ENCODE measurements at places on chromosomes 12 and 14.

- no peak for DNase-seq
These were observed 302.4 kb upstream of the SFSWAP start for GRCh38 chr12:131408484-131408883.

GRCh38 chr14:39991041-39991440 lies 558.8 kb upstream of the FBXO33 start:
- DNase-seq, result no peak

DNA sequence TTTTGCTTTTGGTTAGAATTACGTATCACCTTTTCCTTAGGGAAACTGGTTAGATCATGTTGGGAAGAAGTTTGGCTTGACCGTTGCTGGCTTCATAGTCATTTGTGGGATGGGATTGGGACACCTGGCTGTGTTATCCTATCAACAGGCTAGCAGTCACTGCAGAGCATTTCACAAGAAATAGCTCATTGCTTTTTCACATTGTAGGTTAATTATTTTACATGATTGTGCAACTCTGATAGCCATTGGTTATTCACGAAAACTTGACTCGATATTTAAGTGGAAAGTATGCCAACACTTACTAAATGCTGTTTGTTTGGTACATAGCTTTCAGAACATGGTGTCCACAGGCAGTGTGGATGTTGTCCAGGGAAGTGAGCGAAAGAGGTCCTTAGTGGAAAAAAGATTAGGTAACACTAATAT lies 89.4 kb downstream of the NKX2-1 start:
- no peak for DNase-seq

GRCh38 chr12:12797794-12798152 lies 12.3 kb downstream of the APOLD1 start:
- DNase-seq, result no peak

DNA sequence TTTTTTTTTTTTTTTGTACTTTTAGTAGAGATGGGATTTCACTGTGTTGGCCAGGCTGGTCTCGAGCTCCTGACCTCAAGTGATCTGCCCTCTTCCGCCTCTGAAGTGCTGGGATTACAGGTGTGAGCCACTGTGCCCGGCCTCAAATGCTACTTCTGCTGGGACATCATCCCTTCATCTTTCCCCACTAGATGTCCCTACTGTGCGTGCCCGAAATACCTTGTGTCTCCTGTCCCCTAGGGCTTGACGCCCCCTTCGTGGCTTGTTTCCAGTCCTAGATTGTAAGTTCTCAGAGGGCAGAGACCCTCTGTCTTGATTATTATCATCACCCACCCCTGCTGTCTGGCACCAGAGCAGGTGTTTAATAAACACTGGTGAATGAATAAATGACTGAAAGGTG lies 14.9 kb downstream of the CCDC63 start:
- no peak for DNase-seq

DNA sequence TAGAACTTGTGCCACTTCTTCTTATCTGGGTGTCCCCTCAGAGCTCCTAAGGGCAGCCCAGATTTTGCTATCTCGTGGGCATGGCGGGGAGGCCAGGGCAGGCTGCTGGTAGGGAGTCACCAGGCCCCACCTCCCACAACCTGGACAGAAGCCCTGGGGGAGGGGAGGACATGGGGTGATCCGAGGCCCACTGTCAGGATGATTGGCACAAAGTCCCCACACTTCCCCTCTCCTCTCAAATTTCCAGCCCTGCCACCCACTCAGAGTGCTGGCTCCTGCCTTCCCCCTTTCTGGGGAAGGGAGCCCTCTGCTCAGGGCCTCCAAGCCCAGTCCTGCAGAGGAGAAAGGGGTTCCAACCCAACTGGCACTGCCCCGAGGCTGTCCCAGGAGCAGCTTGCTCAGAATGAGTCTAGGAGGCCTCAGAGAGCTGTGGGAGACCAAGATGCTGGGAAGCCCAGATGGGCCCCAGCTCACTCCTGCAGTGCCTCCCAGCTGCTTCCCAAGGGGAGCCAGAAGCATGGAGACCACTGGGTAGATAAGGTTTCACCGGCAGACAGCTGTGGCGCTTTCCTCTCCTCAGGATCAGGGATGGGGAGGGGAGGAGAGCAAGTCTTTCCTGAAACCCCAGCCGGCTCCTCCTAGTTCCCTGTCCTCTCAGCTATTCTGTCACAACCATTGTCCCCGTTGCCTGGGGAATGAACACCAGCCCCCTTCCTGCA lies 82.8 kb downstream of the B4GALNT3 start:
- no peak for DNase-seq

DNA sequence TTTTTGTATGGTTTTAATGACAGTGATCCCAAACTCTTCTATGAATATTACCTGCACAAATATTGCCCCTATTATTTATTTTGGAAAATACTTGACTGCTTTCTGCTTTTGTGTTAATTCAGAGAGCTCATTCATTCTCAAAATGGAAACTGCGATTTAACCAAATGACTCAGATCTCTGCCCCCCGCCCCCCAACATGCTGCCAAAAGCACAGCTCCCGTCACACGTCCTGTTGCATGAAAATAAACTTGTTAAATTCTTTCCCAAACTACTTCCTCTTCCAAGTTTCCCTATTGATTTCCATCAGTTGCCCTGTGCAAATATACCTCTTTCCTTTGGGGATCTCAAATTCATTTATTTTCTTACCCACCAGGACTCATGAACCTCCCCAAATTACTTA lies 18.0 kb upstream of the NRDE2 start:
- DNase-seq, result no peak

Data from vagina (tissue), 2 donors.